Stimulated activated CD8-positive, alpha-beta memory T cell treated with anti-CD3 and anti-CD28 coated beads, Interleukin-15, amount 100 ng/mL, for 1 hour (primary cell): ENCODE measurements at places on chromosomes 4 and X.

DNA sequence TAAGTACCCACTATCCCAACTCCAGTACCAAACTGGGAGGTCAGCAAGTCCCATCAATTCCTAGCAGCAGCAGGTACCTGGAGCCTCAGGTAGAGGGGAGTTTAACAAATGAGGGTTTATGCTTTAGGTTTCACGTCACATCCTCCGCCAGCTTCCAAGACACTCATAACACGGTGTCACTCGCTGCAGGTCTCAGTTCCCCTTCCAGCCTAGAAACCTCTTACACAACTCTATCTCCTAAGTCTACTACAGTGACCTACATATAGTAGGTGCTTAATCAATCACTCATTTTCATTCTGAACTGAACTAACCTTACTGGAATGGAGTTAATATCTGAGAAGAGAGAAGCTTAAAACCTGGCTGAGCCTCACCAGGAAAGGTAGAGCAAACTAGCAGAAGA, 96.0 kb downstream of the EFHC2 start:
- DNase-seq: no peak

- no peak for DNase-seq
Measured at GRCh38 chr4:34566091-34566490, 1678.2 kb downstream of the ARAP2 start.

- no peak for DNase-seq
Measured at GRCh38 chr4:181364504-181364903, 878.7 kb upstream of the TENM3 start.

GRCh38 chr4:27861802-27862201, 1001.2 kb downstream of the STIM2 start:
- no peak for DNase-seq

GRCh38 chr4:146381263-146381872, 140.4 kb downstream of the SLC10A7 start:
- DNase-seq: no peak

GRCh38 chr4:87006676-87007527, 72.1 kb downstream of the AFF1 start:
- DNase-seq: peak; percentile 78

DNA sequence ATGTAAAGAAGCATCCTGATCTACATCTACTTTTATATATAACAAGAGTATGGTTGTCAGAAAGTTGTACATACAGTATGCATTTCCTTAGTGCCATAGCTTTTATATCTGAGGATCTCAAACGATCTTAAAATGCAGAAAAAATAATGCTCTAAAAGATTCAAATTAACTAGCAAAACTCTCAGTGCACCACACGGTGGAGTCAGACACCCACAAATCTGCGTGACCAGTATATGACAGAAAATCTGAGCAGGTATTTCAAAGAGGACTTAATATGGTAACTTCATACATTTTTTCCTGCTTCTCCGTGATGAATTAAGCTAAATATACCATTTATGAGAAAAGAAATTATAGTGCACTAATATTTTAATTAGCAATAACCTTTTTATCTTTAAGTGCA, 803.0 kb downstream of the DMD start:
- no peak for DNase-seq
